AG20443 (cell line): ENCODE measurements at places on chromosomes 2 and 18.
A peak's percentile ranks its signal among the peaks of the same experiment; 100 is the strongest.

GRCh38 chr2:191262436-191262835 lies 17.2 kb downstream of the MYO1B start:
- no peak for DNase-seq

- no peak for DNase-seq
Measured at GRCh38 chr2:213002383-213002782, 149.0 kb downstream of the IKZF2 start.

DNA sequence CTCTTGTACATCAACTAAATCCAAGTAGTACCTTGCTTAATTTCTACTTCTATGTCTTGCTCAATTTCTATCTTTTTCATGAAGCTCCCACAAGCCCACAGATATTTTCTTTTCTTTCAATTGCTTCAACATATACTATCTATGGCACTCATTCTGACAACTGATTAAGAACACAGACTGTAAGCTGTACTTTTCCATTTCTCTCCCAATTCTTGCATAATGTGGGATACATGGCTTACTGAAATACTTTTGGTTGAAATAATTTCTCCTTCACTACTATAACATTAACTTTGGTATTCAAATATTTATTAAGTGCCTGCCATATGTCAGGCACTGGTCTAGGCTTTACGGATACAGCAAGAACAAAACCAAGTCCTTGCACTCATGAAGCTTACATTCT lies 84.8 kb downstream of the GORASP2 start:
- no peak for DNase-seq

- no peak for DNase-seq
Measured at GRCh38 chr18:72187956-72188355, 356.2 kb downstream of the CBLN2 start.

DNA sequence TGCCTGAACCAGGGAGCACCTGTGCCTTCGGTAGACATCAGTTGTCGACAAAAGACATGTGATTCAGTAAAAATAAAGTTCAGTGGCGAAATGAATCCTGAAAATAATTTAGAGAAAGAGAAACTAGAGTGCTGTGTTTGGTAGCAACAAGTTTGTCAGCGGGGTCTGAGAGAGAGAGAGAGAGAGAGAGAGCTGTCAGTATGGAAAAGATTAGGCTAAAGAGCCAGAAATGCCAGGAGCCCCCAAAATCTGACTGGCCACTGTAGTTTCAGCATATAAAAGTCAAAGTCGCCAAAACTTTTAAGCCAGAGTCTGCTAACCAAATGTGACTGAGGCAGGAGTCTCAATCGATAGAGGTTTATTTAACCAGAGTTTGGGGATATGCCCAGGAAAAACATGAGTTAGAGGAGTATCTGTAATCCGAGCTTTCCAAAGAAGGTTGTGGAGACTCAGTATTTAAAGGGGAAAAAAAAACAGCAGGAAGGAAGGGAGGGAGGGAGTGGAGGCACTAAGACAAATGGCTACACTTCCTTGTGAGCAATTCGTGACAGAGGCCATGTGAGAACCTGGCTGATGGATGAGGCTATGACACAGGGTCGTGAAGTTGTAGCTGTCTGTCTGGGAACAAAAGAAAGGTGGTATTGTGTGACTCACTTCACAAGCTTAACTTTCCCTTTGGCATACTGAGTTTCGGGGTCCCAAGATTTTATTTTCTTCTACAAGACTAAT lies 20.5 kb upstream of the GNAL start:
- DNase-seq, result no peak

DNA sequence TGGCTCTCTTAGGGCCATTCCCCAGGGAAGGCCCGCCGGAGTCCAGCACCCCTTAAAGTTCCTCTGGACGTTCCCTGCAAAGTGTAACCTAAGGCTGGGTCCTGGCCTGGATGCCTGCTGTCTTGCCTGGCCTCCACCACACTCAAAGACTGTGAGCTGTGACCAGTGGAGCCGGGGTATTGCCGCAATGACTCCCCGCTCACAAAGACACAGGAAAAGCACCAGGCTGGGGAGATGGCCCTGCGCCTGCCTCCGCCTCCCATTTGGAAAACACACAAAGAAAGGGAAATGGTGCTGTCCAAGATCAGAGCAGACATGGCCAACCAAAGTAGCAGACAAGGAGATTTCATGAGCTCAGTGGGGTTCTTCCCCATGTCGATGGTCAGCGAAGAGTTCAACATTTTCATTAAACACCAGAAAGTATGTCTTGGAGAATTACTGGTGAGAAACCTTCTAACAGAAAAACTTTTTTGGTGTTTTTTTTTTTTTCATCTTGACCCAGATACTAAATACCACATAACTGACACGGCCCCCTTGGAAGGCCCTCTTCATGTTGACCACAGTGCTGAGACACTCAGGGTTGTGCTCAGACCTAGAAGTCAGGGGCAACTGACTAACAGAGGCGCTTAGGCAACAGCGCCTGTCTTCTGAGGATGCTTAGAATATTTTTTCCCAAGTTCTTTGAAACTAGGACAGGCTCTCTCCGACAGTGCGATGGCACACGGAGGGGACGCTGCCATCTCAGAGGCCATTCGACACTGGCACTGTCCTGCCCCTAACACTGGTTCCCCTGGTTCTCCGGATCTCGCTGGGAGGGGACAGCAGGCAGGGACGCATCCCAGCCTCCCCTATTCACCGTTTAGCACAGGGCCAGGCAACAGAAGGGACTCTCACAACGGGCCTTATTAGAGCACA lies 226.4 kb upstream of the ID2 start:
- DNase-seq, result no peak

GRCh38 chr2:100819370-100820272 lies at the start of gene NPAS2:
Gene NPAS2, plus strand, starts transcription at chr2:100820139. Its CDS starts 84,616 bp downstream, at chr2:100904755.
- DNase-seq, result peak; percentile 82

DNA sequence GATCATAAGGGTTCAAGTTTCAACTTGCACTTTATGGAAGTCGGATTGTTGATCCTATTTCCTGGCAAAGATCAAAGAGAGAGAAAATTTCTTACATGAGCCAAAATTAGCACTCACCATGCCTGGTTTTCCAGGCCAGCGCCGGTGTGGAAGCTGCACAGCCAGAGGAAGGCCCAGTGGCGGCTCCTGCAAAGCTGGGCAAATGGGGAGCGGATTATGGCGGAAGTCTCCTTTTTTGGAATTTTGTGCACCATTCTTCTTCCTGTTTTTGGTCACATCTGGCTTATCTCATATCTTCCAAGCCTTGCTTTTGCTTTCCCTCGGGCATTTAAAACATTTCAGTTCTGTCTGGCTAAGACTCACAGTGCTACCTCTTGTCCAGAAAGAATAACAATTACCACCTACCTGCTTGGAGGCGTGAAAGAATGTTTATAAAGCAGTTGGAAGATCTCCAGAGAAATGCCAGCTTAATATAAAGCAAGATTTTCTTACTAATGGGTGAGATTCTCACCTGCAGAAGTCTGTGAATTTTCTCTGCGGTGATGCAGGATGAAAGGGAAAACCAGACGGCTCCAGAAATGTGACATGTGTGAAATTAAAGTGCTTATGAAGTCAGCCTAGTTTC lies 94.3 kb downstream of the ASAP2 start:
- no peak for DNase-seq

DNA sequence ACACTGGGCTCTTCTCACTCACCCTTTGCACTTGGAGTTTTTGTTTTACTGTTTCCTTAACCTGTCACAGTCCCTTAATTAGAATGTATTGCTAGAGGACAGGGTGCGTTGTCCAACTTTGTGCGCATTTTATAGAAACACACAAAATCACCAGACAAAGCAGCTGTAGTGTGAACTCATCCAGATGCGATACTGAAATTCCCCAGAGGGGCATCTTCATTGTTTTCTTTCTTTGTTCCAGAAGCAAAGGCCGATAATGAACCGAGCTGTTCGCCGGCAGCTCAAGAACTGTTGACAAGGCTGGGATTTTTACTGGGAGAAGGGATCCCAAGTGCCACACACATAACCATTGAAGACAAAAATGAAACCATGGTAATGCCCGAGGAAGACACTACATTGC lies 137.6 kb downstream of the WDSUB1 start:
- no peak for DNase-seq

- DNase-seq, result no peak
Measured at GRCh38 chr2:74551942-74552913, 1.5 kb downstream of the LOXL3 start.

DNA sequence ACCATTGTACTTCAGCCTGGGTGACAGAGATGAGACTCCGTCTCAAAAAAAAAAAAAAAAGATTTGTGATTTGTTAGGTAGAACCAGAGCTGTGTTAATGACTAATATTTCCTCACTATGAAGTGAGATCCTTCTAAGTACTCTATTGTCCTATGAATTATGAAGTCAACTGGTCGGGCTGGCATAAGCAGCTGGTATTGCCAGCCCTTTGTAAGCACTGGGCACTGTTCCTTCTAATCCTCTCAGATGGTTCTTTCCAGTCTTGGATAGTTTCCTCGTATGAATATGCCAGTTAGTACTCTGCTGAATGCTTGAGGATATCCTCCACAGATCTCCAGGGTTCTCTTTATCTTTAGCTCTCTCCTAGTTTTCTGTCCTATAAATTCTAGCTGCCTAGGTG lies 223.1 kb upstream of the SP5 start:
- DNase-seq, result no peak

DNA sequence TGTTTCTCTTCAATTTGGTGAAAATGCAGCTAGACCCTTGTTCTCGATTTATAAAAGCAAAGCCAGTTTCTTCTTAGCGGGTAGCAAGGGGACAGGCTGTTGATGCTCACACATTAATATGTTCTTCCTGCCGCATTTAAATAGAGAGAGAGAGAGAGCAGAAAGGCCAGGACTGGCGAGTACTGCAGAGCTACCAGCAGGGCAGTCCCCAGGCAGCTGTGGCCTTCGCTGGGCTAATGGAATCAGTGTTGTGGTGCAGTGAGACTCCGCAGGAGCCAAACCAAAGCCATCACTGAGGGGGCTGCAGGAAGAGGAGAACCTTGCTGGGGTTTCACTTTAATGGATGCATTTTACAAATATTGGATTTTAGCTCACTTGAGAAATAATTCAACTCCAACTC lies 223.6 kb downstream of the ACTR3 start:
- DNase-seq, result no peak

DNA sequence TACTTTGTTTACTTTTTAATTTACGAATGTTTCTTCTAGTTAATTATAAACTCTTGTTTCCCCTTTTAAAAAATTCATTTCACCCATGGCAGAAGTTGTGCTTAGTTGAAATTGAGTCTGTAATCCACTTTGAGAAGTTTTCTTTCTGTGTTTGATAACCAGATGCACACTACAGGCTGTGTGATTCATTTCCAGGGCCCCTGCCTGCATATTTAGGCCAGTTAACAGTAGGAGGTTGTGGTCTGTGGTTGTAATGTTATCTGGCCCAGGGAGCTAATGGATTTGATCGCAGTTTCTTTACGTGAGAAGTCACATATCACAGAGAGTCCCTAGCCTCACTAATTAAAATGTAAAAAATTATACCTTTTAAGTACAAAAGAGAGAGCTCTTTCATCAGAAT lies 3.3 kb downstream of the CDH7 start:
- DNase-seq, result no peak

DNA sequence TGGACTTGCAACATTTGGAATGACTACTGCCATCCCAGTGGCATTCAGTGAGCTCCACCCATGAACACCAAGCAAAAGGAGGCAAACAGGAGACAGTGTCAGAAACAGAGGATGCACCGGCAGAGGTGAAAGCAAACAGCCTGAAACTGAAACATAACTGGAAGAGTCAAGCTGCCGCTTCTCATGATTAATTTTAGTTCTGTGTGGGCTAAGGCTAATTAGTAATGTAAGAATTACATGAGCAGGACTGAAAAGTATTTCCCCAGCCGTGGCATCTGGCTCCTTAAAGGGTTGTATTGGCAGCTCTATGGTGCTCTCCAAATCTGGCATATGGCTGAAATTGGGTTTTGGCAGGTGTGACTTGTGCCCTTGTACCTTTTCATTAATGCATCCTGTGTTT lies 1108.1 kb downstream of the TSN start:
- no peak for DNase-seq

DNA sequence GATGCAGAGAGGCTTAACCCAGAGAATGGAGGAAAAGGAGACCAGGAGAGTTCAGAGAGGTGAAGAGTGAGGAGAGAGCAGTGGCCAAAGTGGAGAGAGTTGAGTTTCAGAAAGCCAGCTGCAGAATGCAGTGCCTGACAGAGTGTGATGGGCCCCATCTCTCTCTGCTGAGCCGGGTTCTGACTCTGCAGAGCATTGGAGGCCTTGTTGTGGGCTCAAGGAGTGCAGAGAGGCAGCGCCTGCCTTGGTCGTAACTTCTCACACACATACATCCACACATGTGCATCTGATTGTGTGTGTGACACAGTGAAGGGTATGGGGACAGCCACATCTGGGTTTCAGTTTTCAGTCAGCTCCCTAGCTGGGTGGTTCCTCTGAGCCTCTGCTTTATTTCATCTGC lies 58.8 kb downstream of the AGAP1 start:
- DNase-seq, result no peak

DNA sequence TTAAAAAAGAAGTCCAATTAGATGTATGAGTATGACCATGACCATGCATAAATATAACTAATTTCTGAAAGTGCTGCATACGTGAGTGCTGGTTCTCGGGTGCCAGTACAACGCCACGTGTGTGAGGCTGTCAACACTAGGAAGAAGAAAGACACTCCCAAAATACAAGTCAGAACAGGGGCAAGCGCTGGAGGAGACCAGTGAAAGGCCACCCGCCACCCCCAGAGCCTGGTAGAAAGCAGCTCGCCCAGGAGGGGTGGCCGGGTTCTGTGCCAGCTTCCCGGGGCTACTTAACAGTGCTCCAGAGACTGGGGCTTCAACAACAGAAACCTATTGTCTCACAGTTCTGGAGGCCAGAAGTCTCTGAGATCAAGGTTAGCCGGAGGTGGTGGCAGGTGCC lies 147.6 kb downstream of the RTP5 start:
- no peak for DNase-seq

DNA sequence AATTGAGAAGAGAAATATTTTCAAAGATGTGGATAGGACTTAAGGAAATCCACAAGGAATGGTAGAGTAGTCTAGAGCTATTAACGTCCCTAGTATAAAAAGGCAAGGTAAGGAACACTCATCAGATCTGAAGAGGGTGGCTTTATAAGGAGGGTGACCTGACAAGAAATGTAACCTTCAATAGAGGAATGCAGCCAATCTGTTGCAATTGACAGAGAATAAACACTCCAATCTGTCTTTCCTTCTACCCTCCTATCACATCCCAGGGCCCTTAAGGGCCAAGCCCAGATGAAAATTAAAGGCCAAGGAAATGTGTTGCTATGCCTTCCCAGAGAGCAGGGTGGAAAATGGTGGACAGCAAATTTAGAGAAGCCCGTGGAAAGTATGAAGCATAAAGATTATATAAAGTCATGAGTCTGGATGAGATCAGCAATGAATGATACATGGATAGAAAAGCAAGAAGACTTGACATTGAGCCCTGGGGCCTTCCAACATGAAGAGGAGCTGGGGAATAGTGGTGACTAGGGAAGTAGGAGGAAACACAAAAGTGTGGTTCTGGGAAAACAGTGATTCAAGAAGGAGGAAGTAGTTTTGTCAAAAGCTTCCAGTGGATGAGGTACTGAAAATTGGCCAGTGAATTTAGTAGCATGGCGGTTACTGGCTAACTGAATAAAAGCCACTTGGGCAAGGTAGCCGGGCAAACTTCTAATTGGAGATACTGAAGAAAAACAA lies 270.6 kb upstream of the TANK start:
- DNase-seq, result no peak

DNA sequence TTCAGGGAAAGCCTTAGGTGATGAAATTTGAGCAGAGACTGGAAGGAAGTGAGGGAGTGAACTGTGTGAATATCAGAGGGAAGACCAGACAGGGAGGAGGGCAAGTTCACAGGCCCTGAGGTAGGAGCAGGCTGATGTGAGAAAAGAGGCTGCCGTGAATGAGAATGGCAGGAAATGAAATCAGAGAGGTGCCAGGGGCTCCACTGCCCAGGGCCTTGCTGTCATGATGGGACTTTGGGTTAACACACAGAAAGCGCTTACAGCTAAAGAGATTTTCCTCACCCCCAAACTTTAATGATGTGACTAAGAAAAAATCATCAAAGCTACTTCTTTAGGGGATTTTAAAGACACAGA lies 53.8 kb downstream of the MARCHF4 start:
- no peak for DNase-seq
